ENCODE measurements at places on chromosomes 5 and 9.

- DNase-seq, result no peak
These were observed 302.2 kb downstream of the ZNF608 start for GRCh38 chr5:124444147-124444775.

DNA sequence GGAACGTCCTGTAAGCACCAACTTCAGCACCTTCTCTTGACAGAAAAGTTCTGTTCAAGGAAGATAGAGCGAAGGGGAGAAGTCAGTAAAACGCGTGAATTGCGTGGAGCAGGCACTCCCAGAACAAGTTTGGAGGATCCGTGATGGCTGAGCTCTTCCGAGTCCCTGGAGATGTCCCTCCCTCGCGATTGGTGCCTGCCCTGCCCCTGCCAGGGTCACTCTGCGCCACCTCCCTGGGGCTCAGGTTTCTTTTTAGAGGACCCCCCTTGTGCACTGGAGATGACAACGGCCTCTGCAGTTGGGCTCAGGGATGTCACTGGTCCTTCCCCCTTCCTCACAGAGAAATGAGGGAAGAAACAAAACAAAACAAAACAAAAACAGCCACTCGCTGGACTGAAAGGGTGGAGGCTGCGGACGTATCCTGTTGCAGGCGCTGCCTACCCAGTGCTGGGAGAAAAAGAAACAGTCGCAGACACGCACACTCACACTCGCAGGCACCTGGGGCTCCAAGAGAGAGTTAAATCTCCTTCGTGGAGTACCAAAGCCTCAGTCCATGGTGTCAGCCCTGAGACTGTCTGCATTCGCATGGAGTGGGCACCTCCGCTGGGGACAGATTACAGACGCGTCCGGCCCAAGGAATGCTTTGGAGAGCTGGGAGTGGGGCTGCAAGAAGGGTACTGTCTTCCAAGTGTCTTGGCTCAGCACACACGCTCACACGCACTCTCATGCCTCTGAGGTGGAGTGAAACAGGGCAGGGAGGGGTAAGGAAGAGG is 512.7 kb downstream of the SLCO4C1 start:
- no peak for DNase-seq

DNA sequence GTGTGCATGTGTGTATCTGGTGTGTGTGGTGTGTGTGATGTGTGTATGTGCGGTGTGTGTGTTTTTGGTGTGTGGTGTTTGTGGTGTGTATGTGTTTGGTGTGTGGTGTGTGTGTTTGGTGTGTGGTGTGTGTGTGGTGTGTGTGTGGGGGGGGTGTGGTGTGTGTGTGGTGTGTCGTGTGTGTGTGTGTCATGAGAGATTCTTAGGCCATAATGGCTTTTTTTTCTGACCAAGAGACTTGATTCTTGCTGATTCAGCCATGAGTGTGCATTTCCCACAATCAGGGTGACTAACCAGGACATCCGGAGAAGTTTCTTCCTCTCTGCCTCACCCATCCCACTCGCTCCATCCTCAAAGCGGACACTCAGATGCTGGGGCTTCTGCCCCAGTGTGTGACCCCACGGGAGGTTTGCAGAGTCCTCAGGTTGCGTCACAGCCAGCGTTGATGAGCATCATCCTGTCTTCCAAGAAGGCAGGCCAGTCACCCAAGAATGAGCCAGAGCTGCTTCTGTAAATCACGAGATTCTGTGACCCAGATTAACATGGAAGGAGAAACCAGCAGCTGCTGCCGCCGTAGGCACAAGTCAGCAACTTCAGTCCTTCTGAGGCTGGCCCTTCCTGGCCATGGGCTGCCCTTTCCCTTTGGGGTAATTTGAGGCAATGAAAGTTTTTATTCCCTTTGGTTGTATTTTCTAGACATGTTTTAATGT is 12.5 kb upstream of the CTSL start:
- DNase-seq, result no peak

DNA sequence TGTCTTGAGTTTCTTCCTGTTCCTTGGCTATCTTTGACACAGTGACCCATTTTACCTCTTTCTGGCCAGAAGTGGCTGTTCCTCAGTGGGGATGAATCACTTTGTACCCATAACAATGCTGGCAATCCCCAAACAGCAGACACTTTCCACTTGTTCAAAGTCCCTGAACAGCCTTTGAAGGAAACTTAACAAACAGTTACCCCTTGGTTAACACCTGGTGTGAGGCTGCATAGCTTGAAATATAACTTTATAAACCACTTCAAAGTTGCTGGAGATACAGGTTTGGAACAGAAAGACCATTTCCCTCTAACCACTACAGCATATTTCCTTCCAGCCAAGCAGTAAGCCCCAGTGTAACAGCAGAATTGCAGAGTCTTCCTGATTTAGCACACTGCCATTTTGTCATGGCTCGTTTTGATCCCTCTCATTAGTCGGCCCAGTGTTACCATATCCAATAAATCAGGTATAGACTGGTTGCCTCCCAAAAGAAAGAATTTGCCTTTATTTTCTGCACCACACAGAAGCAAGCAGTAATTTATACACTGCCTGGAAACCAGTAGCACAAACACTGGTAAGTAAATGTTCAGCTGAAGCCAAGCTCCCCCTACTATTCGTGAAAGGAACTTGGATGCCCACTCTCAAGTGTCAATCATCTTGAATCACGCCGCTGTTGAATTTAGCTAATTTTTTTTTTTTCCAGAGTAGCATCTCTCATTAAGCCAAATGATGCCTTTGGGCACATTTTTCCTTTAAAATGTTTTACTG is 225.9 kb downstream of the PIK3R1 start:
- no peak for DNase-seq

DNA sequence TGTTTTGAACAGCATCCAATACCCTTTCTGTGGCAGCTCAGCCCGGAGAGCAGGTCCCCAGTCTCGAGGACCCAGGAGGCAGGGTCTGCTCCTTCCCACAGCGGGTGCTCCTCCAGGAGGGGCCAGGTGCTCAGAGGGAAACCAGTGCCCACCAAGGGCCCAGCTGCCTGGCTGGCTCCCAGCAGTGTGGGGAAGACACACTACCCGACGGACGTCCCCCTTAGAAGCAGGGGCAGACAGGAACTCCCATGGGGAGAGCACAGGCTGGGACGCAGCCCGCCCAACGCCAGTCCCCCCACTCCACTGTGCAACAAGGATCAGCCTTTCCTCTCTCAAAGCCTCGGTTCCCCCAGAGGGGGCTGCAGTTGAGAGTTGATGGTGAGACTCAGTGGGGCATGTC is 57.6 kb downstream of the ADAMTS2 start:
- no peak for DNase-seq

GRCh38 chr5:64299805-64300204 is 134.2 kb downstream of the RNF180 start:
- no peak for DNase-seq

DNA sequence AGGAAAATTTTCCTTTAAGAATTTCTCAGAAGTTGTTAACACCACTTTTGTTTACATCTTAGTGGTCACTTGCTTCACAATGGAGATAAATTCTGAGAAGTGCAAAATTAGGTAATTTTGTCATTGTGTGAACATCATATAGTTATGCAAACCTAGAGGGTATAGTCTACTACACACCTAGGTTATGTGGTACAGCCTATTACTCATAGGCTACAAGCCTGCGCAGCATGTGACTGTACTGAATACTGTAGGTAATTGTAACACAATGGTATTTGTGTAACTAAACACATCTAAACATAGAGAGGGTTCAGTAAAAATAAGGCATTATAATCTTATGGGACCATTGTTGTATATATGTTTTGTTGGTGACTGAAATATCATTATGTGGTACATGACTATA is 388.7 kb upstream of the POU5F2 start:
- DNase-seq, result no peak

- no peak for DNase-seq
These were observed 187.5 kb upstream of the RORB start for GRCh38 chr9:74309654-74310053.

GRCh38 chr5:176739461-176740051 is 70.8 kb upstream of the UNC5A start:
- DNase-seq, result peak; percentile 44

GRCh38 chr9:97794666-97795065 is 58.4 kb upstream of the FOXE1 start:
- no peak for DNase-seq

- no peak for DNase-seq
These were observed 26.6 kb upstream of the CCDC180 start for GRCh38 chr9:97280755-97281330.

GRCh38 chr5:124257048-124257447 is 489.4 kb downstream of the ZNF608 start:
- no peak for DNase-seq

DNA sequence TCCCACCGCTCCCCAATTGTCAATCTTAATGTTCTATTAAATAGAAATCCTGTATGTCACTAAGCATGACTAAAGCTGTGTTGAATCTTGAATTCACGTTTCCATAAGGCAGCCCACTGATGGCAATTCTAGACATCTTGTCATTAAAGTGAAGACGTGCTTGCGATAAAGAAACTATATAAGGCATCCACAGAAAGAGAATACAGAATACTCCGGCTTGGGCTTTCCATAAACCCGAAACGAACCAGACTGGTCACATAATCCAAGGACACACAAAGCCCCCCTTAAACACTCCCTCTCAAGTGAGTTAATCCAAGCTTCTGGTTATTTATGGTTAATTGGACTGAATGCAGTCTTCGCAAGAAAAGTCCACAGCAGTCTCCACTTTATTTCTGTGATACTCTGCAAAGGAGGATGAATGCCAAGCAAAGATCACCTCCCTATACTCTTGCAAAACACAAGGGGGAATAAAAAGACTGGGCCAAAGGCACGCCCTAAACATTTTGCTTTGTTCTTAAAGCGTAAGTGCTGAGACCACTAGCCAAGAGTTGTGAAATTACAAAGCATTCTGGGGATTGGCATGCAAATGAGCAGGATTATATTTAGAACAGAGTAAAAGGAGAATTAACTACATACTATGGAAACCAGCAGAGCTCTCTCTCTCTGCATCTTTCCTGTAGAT is 54.7 kb downstream of the DPYSL3 start:
- no peak for DNase-seq

GRCh38 chr5:139711067-139711905 is 63.1 kb downstream of the CXXC5 start:
- DNase-seq, result peak; percentile 76

- DNase-seq, result peak; percentile 78
These were observed 147.1 kb downstream of the ERCC6L2 start for GRCh38 chr9:96022445-96023051.

GRCh38 chr9:123251741-123252140 is 16.6 kb downstream of the STRBP start:
- no peak for DNase-seq

DNA sequence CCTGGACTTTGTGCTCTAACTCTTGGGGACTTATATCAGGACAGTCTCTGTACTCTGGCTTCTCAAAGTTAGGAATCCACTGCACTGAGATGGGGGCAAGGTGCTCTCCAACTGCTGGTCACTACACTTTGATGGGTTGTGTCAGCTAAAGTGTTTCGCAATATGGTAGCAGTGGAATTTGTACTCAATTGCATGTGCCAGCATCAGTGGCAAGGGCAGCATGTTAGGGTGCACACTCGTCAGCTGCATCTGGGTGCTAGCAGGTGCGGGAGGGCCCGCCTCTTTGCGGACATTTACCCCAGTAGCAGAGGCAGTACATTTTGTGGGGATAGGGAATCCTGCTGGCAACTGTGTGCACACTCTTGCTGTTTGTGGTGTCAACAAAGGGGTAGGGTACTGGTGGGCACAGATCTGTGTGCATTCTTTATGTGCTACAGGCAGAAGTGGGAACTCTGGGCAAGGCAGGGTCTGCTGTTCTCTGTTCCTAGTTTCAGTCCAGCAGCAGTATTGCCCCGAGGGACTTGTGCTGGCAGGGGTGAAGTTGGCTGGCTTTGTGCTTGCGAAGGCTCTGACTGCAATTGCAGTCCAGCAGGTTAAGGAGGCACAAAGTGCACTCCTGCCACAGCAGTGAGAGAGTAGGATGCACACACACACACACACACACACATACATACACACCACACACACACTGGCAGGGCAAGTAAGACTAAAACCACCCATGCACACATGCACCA is 924.8 kb upstream of the CDH9 start:
- DNase-seq, result no peak

GRCh38 chr9:35738924-35739323 is 6.5 kb downstream of the CREB3 start:
- no peak for DNase-seq

DNA sequence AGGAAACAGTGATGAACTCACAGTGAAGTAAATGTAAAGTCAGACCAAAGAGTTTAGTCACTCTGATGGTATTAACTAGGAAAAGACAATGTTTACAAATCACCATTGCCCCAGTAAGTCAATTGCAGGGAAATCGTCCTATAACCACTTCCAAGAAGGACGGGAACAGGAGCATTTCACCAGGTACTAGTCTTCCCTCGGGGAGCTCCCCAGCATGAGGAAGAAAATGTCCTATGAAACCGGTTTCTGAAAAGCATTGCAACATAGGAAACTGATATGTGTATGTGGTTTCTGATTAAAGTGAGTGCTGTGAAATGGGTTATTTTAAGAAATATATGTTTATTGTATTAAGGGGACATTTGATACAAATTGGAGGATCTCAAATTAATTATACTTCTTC is 626.7 kb upstream of the ADAMTS16 start:
- DNase-seq, result no peak

DNA sequence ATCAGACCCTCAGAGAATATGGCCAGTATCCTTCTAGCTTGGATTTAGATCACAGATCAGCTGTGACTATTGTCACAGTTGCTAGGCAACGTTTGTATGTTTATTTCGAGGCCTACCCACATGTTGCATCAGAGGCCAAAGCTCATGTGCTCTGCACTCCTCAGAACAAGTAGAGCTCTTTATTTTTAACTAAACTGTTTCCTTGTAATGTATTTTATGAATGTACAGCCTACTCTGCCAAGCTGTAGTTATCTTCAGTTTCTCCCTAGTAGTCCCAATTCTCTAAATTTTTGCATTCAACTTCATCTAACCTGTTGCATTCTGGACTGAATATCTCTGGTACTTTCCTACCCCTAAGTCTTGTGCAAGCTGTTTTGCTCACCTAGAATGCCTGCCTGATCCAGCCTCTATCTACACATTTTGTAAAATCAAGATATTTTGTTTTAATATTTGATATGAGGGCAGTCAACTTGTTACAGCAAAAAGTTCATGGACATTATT is 52.8 kb downstream of the CAST start:
- DNase-seq, result no peak

GRCh38 chr5:173233347-173234128 is 1.5 kb downstream of the NKX2-5 start:
- DNase-seq, result no peak

DNA sequence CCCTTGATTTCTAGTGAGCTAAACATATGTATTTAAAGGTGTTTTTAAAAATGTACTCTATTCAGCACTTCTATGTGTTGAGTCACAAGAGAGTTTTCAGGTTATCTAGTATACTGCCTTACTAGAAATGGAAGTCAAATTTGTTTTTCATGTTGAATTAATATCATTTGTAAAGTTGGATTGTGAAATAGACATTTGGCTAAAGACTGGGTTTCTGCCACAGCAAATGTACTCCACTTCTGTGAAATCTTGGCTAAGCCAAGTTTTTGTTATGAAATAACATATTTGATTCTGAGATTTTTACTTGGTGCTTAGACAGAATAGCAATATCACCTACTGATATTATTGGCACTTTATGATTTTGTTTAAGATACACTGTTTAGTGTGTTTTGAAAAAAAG is 106.0 kb downstream of the CWC27 start:
- no peak for DNase-seq

Data from activated CD8-positive, alpha-beta memory T cell treated with anti-CD3 and anti-CD28 coated beads, Interleukin-2, amount 50 U/mL, for 48 hours (primary cell).